ENCODE measurements at places on chromosomes 2 and 18.

DNA sequence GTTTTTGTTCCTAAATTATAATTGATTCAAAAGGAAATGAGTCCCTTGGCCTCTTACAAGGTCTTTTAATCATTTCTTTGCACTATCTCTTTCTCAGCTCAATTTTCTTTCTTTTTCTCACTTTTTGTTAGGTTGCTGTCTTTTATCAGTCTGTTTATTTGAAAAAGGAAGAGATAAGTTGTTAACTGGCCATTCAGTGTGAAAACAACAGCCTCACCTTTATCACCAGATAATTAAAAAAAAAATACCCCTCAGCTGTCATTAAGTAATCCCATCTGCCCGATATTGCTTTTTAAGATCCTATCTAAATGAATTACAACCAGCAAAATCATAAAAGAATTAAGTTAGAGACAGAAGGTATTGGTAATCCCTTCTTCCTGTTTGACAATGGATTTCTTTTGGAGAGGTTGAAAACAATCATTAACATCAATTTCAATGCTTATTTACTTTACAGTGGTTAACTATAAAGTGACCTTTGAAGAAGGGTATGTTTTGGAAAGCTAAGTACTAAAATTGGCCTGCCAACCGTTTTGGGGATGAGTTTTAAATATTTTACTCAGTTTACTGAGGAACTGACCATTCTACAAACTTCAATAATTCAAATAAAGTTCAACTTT is 104.9 kb downstream of the TGIF1 start:
- DNase-seq, result no peak

DNA sequence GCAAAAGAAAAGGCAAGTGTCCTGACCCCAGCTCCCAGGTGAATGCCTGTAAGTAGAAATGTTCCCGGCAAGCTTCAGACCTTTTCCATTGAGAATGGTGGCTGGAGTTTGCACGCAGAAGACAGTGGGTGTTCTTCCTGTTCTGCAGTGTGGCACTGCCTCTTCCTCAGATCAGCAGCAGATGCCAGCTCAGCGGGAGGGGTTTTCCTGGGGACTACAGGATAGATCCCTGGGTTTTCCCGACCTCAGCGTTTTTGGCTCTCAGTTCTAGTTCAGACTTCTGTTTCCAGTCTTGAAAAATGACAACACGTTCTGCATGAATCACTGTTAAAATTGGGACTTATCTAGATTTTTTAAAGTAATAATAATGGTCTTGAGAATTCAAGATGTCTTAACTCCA is 39.2 kb downstream of the GRHL1 start:
- DNase-seq, result no peak

DNA sequence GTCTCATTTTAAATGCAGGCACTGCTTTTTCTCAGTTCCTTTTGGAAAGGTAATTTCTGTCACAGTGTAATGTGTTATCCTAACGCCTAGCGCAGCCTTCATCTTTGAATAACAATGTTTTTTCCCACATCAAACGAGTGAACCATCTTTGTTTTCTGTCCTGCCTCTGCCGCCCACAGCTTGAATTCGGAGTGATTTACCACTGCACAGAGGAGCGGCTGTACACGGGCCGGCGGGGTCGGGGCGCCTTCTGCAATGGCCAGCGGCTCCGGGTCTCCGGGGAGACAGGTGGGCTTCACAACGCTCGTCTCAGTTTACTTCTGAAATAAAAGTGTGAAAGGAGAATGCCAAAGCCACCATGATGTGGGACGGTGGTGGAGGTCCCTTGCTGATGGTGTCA is 32.8 kb downstream of the IMPA2 start:
- DNase-seq, result no peak

DNA sequence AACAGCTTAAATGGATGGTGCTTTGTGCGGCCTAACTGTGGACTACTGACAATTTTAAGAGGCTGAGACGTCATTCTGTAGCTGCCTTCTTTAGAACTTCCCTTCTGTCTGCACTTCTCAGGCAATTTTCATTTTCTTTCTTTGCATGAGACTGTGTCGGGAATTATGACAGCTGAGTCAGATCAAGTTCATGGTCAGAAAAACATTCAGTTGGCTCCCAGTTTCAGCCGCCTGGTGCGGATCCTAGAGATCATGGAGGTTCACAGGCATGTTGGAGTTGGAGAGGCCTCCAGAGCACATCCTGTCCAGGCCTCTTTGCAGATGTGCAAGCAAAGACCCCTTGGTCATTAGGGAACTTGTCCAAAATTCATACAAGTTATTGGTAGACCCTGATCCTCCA is 135.0 kb downstream of the TANC1 start:
- DNase-seq, result no peak
